Fibroblast of skin of left biceps (primary cell): ENCODE measurements at places on chromosomes 5 and 9.

GRCh38 chr5:110512266-110512665, 214.2 kb downstream of the TMEM232 start:
- DNase-seq: no peak

GRCh38 chr5:157109744-157110143, 900 bp upstream of the HAVCR2 start:
- no peak for DNase-seq

- DNase-seq: no peak
Measured at GRCh38 chr9:135677641-135678168, 14.6 kb downstream of the LCN9 start.

DNA sequence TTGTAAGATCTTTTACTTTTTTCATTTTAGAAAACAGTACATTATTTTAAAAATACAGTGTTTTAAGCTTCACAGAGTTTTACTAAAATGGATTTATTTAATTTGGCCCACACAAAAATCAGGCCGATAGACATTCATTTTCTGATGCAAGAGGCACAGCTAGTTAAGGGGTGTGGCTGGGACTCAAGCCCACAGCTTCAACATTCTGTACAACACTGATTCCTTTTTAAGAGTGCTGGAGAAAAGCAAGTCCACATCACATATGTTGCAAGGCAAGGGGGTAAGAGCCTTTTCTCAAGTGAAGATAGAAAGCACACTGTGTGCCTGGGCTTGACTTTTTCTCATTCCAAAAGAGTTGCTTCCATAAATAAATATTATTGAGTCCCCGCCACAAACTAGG, 195.9 kb downstream of the RFK start:
- DNase-seq: no peak

DNA sequence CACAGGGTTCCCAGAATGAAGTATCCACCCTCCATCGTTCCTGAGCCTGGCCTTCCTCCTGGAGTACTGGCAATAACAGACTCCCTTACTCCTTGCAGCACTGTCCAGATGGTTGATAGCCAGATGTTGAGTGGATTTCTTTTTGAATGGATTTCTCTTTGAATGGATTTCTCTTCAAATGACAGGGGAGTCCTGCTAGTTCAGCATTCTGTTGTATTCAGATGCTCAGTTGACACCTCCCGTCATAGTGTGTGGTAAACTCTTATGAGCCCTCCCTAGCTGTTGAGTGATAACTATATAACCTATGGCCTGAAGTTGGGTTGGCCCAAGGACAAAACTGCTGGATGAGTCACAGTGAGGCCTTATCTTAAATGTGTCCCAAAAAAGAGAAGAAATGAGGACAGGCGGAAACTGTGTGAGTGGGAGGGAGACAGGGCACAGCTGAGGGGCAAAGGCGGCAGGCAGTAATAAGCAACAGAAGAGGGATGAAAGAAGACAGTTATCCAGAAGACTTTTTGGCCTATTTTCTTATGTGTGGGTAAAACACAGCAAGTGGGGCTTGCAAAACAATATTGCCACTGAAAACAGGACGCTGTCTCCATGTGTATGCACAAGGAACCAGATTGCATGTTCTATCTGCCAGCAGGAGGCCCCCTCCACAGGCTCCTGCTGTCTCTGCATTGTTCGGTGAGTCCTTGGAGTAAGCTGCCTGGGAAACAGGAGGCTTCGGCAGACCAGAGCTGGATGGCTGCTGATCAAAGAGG, 209.5 kb upstream of the S1PR3 start:
- DNase-seq: no peak

- no peak for DNase-seq
Measured at GRCh38 chr5:53250201-53250550, 140.6 kb upstream of the MOCS2 start.

DNA sequence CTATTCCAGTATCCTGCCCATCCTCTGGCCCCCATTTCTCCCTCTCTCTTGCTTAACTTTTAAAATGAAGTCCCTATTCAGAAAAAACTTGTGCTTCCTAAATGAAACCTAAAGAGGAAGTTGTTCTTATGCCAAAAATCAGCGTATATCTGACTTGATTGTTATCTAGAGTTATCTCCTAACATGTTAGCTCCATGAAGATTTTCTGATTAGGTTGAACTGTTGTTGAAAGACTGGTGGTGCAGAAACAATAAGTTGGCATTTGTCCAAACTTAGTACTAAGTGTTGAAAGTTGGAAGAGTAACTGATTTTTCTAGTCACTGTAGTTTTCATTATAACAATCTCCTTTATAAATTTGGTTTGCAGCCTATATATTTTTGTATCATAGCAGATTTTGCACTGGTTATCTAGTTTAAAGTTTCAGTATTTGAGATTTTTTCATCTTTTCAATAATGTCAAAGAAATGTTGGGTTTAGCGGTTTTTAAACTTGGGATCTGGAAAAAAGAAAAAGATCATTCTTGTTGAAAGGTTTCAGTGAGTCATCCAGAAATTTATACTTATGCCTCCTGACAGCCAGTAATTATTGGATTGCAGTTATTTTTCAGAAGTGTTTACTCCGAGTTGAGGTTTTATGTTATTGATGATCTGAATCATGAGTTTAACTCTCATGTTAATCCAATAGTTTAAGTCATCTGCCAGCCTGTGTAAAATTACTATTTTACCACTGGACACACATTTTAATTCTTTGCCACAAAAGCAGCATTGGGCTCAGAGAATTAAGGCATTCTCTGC, 60.6 kb downstream of the PAM start:
- DNase-seq: peak; percentile 31

DNA sequence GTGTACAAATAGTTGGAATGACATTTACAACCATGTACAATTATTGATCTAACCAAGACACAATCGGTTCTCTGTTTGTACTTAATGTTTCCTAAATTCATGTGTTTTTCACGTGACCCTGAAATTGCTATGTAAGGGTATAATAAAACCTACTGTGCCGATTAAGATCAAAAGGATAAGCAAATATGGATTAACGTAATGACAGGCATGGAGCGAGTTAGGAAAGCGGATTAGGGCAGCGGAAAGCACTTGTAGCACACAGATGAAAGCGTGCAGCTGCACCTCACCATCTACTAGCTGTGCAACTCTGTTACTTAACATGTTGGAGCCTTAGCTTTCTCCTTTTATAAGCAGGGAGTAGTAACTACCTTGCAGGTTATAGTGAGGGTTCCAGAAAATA, 38.3 kb upstream of the ZFYVE16 start:
- DNase-seq: no peak

DNA sequence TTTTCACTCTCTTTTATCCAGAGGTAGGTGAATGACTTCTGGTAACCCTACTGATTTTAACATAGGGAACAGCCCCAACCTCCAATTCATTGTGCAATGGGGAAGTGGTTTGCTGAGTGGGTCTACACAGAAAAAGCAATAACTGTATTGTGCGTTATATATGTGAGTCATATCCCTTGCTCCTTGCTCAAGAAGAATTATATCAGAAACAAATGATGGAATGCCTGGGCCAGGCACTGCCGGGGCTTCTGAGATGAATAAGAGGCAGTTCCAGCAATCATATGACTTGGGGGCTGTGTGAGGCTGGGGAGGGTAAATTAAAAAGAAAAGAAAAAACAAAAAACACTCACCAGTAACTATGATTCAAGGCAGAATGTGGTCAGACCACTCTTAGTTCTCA, 79.2 kb upstream of the ABCA1 start:
- DNase-seq: peak; percentile 78

GRCh38 chr5:9865574-9865973, 235.4 kb upstream of the TAS2R1 start:
- DNase-seq: no peak

DNA sequence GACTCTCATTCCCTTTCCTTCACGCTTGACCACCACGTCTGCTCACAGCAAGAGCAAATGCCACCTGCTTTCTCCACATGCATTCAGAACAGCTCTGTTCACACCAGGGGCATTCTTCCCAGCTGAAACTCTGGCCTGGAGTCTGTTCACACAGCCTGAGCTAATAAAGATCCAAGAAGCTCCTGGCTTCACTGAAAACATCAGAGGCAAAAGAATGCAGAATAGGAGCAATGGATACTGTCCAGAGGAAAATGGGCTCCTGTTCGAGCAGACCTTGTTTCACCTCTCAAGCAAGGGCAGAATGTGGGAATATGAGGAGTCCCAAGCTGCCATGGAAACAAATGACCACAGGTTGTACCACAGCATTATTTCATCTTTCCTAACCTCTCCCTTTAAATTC, 402.7 kb upstream of the TNC start:
- no peak for DNase-seq
